ENCODE measurements at places on chromosomes 16 and 17.
A peak's percentile ranks its signal among the peaks of the same experiment; 100 is the strongest.

- DNase-seq: no peak
Measured at GRCh38 chr17:31724619-31725018, 134.4 kb downstream of the COPRS start.

DNA sequence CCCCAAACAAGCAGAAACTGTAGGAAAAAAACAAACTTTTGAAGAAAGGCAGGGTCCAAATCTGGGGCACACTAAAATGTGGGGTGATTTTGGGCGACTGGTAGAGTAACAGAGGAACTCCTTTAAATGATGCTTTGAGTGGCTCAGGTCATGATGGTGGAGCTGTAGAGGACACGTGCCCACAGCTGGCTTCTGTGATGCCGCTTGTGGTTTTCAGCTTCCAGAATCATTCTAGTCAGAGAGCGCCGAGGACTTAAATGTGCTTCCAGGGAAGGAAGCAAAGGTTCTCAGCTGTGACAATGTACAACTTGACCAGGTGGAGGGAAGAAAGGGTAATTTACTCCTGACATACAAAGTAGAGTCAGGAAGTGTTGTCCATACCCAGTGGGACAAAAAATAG is 162.4 kb downstream of the LGALS9B start:
- no peak for DNase-seq

DNA sequence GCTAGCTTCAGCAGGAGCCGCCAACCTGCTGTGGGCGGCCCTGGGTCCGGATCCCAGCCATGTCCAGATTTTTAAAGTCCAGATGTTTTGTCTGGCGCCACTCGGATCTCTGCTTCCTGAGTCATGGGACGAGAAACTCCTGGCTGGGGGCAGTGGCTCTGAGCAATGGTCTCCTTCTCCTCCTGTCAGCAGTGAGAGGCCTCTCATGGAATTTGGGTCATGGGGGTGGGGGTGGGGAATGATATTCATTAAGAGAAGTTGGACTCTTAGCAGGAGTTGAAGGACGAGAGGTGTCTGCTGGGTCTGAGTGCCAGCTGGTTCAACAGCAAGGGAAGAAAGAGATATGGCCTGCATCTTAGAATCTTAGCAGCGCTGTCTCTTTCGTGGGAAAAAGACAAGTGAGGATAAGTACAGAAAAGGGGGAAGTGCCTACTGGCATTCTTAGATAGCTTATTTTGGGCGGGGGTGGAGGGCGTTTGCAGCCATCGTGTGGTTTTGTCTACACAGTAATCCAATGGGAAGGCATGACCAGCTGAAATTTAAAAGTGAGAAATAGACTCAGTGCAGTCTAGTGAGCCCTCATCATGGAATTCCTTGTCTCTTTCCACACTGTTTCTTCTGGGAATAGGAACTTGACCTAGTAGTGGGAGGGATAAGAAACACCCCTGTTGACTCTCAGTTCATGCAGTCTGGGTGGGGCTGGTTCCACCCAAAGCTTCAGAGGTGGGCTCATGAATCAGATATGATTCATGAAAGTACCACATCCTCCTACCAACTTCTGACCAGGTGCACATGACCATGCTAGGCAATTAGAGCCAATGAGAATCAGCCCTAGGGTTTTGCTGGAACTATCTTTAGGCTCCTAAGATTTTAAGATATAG is 80.5 kb downstream of the MYH13 start:
- DNase-seq: no peak

- no peak for DNase-seq
Measured at GRCh38 chr17:53176629-53177028, 646.1 kb upstream of the KIF2B start.

- DNase-seq: no peak
Measured at GRCh38 chr17:29619251-29619650, 3.5 kb downstream of the CORO6 start.

DNA sequence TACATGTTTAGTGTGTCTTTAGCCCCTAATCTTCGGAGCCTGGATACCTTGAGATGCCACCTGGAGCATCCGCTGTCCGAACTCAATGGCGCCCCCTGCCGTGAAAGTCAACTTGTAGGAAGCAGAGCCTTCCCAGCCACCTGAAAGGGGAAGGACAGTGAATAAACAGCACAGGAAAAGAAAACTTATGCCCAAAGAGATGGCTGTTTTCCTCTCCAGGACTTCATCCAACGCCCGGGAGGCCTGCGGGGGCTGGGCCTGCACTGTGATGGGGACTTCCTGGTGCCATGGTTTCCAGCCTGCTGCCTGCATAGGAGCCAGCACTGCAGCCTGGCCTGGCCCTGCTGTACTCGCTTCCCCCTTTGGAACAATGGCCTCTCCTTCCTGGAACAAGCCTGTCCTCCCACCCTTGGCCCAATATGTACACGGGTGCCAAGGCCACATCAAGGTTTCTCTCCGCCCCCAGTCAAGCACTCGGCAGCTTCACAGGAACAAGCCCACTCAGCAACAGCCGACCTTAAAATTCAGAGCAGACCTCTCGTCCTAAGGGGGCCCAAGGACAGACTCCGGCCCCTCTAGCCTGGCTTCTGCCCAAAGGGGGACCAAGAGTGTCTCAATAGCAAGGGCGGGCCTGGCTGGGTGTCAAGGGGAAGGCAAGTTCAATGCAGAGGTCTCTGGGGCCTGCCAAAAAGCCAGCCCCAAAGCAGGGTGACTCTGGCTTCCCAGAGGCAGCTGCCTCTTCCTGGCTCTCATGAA is 4.5 kb upstream of the UNC13D start:
- DNase-seq: peak; percentile 54

All from COR-L47 (cell line).